ENCODE measurements at places on chromosomes 1 and 21.

DNA sequence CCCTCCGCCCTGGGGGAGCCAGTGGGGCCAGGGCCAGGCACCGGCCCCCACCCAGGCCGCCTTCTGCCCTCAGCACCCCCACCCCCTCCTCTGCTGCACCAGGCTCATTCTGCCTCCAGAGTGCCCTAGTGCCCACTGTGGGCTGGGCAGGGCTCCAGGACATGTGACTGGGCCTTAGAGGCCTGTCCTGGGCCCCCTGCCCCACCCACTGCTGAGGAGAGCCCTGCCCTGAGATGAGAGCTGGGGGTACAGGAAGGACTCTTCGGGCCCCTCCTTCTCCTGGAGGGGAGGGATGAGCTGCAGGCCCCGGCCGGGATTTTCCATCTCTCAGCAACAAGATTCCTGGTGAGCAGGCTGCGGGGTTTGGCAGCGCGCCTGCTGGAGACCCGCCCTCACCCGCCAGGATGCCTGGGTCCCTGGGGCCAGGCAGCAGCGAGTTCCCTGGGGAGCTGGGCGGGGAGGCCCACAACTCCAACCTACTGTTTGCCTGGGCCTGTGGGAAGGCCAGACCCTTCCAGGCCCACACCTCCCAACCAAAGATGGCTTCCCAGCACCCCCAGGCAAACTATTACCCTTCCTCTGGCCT, 14.0 kb downstream of the AHDC1 start:
- DNase-seq = no peak

DNA sequence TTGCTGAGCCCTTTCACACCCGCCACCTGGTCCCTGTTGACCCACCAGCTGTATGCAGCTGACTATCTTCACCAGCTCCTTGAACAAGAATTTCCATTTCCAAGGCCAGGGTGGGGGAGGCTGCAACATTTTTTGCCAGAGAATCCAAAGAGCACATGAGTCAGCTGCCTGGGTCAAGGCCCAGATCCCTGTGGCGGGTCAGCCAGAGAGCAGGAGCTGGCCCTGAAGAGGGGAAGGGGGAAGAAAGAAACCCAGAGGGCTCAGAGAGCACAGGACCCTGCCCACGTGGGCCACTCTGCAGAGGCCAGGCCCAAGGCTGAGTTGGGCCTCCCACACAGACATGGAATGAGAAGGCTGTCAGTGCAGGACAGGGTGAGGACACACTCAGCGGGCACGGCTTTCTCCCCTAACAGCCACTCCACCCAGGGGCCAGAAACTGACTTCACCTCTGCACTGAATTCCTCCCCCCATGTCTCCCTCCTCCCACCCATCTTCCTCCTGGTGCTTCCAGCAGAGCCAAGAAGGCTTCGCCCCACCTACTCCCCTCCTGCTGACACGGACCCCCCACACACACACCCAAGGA, 28.9 kb downstream of the S100A6 start:
- DNase-seq = no peak

DNA sequence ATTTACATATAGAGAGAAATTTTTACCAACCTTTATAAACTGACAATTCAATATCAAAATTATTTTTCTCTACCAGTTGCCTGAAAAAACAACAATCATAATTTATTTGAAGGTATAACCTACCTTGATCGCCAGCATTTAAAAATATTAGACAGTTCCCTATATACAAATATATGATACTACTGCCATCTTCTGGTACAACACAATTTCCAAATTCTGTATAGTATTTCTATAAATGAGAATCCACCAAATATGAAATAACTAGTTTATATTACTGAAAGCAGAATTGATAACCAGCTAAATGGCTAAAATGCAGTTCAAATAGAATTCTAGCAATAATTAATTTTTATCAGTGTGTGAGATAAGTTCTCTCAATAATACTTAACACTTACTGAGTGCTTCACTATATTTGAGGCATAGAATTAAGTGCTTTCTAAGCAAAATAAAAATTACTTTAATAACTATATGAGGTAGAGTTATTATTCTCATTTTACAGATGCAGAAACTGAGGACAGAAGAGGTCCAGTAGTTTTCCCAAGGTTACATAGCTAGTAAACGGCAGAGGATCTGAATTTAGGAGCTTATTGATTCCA, 75.6 kb downstream of the PIGK start:
- DNase-seq = no peak

DNA sequence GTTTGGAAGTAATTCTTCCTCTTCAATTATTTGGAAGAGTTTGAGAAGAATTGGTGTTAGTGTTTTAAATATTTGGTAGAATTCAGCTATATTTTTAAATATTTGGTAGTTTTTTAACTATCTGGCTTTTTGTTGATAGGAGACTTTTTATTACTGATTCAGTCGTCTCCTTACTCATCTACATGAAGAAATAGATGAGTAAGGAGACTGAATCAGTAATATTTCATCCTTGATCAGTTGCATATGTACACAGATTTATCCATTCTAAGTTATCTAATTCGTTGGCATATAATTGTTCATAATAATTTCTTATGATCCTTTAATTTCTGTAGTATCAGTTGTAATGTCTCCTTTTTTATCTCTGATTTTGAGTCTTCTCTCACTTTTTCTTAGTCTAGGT, 224.1 kb downstream of the GPR52 start:
- DNase-seq = no peak

GRCh38 chr1:46630719-46631118, 14.1 kb upstream of the MOB3C start:
- no peak for DNase-seq

- no peak for DNase-seq
These were observed 24.5 kb upstream of the TRIM45 start for GRCh38 chr1:117146072-117146471.

DNA sequence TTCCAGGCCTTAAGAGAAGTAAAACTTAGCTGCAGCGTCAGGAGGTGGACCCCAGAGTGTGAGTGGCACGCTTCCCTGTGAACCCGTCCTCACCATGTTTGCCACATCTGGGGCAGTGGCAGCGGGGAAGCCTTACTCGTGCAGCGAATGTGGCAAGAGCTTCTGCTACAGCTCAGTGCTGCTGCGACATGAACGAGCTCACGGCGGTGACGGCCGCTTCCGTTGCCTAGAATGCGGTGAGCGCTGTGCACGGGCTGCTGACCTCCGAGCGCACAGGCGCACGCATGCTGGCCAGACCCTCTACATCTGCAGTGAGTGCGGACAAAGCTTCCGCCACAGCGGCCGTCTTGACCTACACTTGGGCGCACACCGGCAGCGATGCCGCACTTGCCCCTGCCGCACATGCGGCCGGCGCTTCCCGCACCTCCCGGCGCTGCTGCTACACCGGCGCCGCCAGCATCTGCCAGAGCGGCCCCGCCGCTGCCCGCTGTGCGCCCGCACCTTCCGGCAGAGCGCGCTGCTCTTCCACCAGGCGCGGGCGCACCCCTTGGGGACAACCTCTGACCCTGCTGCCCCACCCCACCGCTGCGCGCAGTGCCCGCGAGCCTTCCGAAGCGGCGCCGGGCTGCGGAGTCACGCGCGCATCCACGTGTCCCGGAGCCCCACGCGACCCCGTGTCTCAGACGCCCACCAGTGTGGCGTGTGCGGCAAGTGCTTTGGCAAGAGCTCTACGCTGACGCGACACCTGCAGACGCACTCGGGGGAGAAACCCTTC, 9.3 kb downstream of the ZNF672 start:
- DNase-seq = no peak

- DNase-seq = no peak
These were observed at the start of gene KRTAP19-6 for GRCh38 chr21:30541764-30542163. Gene KRTAP19-6, minus strand, starts transcription at chr21:30541864. Its CDS starts 31 bp downstream, at chr21:30541833.

DNA sequence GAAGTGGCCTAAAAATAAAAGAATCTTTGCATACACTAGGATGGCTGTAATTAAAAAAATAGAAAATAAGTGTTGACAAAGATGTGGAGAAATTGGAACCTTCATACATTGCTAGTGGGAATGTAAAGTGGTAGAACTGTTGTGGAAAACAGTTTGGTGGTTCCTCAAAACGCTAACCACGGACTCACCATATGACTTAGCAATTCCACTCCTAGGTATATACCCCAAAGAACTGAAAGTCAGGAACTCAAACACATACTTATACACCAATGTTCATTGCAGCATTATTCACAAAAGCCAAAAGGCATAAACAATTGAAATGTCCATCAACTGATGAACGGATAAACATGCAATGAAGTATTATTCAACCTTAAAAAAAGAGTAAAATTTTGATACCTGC, 10.8 kb upstream of the HMGCL start:
- DNase-seq = no peak

DNA sequence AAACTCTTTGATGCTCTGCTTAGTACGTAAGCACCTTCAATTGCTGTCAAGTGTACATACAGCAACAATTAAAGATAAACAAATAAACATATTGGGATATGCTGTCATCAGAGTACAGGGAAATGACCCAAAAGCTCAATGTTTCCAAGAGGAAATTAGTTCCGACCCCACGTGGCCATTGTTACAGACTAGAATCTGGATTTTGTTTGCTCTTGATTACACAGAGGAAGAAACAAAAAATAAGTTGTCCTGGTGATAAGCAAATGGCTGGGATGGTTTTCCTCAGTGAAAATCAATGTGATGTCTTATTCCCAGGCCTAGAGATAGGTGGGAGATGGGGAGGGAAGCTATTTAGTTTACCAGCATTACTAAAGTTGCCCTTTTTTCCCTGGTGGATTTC, 113.0 kb upstream of the UBE2U start:
- DNase-seq = no peak

GRCh38 chr1:180982422-180982821, 40.2 kb downstream of the STX6 start:
- no peak for DNase-seq

- DNase-seq = no peak
These were observed 364.5 kb upstream of the DUSP10 start for GRCh38 chr1:222106377-222106776.

GRCh38 chr1:59688976-59689375, 125.8 kb upstream of the HOOK1 start:
- DNase-seq = no peak

DNA sequence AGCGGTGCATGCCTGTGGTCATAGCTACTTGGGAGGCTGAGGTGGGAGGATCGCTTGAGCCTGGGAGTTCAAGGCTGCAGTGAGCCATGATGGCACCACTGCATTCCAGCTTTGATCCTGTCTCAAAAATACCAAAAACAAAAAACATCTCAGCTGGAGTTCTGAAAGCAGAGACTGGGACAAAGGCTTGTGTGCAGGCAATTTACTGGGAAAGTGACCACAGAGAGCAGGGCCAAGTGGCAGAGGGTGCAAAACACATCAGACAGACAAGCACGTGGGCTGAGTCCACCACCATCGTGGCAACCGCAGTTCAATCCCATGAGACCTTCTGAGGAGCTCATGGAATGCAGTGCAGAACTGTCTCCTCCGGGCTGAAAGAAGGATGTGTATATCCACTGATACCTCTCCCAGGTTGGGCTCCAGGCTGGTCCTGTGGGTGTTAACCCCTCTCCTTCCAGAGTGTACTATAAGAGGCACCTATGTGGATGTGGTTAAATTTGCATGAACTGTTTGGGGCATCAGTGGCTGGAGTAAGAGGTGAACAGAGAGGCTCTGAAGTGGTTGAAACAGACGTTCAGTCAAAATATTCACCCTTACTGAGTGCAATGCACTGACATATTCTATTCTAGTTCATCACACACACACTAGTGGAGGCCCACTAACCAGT, 10.8 kb downstream of the PIGP start:
- no peak for DNase-seq

DNA sequence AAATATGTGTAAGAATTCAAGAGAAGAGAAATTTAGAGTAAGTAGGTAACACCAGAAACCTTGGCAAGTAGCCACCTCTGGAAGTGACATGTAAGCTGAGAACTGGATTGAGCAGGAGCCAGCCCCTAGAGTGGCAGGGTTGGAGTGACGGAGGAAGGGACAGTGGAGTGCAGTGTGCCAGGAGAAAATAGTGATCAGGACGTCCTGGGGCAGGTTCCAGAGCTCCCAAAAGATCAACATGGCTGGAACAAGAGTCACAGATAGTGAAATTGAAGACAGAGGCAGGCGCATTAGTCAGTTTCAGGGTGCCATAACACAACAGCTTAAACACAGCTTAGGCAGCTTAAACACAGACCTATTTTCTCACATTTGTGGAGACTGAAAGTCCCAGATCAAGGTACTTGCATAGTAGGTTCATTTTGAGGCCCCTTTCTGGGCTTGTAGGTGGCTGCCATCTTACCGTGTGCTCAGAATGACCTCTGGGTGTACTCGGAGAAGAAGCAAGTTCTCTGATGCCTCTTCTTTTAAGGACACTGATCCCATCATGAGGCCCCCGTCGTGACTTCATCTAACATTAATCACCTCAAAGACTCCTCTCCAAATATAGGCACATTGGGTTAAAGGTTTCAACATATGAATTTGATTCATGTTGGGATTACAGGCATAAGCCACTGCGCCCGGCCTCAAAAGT, 37.2 kb downstream of the GNPAT start:
- DNase-seq = no peak

DNA sequence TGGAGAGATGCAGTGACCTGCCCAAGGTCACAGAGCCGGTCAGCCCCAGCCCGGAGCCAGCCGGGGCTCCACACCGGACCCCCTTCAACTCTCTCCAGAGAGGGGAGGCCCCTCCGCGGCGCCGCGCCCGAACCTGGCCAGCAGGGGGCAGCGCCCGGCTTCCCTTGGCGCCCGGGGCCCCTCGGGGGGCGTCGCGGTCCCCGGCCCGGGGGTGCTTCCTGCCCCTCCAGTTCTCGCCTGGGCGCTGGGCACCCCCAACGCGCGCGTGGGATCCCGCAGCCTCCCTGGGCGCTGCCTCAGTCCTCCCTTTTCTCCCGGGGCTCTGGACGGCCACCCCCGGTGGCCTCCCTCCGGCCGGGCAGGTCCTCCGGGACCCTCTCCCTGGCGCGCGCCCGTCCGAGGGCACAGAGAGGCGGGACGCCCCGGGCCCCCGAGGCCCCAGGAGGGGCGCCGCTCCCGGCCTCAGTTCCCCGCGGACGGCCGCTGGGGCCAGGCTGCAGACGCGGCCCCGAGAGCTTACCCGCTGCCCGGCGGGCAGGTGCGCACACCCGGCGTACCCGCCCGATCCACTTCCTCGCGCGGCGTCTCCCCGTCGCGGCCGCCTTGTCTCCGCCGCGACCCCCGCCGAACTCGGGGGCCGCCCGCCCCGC, 406 bp downstream of the HTR1D start:
- no peak for DNase-seq

DNA sequence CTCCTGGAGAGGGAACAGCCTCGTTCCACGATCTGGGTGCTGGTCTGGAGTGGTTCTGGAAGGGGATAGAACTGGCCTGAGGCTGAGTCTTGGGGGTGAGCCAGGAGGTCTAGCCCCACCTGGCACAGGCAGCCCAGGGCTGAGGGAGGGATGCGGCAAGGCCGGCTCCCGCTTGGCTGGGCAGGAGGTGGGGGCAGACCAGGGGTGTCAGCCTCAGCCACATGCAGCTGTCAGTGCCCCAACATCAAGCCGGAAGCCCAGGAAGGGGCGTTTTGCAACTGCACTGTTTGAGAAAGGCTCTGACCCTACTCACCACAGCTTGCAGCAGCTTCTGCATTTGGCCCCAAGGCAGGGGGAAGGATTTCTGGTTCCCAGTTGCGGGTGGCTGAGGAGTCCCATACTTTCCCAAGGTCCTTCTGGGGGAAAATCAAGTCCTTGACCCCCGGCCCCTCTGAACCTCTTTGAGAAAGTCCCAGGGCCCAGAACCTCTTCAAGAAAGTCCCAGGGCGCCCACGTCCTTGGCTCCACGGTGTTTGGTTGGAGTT, 2.0 kb downstream of the EFHD2 start:
- no peak for DNase-seq

GRCh38 chr1:9724706-9725476, 73.4 kb downstream of the PIK3CD start:
- peak; percentile 61 for DNase-seq

Data from hematopoietic multipotent progenitor cell treated with erythropoietin and hydrocortisone succinate and interleukin-3 and kit ligand, for 17 days (in vitro differentiated cells).